ENCODE measurements at places on chromosomes 7 and 10.
A peak's percentile ranks its signal among the peaks of the same experiment; 100 is the strongest.

DNA sequence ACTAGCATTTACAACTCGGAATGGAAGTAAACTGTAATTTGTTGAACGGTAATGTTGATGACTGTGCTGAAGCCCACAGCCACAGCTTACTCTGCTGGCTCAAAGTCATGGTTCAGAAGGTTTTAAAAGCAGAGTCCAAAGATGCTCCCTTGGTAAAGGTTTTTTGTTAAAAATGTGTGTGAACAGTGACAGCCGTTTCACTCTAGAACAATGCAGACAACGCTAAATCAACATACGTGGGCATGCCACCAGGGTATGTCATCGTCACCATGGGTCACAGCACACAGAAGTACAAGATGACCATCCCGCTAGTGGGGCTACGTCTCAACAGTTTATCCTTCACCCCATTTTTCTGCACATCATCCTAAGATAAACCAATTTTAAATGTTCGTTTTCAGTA is 106.5 kb upstream of the LANCL2 start:
- DNase-seq, result no peak

DNA sequence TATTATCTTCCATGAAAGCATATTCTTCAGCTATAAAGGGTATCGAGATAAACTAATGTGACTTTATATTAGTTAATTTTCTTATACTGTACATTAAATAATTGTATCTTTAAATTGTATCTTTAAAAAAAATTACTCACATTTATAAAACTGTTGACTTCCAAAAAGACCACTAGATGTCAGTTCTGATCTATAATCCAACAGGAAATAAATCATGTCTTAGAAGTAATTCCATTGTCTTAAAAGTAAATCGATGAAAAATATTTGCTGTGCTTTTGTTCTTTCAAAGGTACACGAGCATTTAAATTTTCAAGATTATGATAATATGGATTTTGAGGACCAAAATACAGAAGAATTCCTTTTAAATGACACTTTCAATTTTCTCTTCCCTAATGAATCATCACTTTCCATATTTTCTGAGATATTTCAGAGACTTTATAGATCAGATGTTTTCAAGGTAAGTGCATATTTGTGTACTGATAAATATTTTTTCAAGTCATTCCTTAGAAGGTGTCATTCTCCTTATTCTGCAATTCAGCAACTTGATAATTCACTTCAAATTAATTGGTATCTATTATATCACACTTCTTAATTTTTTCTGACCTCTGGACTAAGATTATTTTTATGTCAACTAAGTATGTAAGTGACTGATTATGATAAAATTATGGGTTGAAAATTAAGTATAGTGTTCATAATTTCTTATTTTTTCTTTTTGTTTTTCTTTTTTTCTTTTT is 138.5 kb downstream of the CPED1 start:
- DNase-seq, result no peak

- DNase-seq, result no peak
Observed at GRCh38 chr7:47787249-47788069, 160.8 kb downstream of the PKD1L1 start.

DNA sequence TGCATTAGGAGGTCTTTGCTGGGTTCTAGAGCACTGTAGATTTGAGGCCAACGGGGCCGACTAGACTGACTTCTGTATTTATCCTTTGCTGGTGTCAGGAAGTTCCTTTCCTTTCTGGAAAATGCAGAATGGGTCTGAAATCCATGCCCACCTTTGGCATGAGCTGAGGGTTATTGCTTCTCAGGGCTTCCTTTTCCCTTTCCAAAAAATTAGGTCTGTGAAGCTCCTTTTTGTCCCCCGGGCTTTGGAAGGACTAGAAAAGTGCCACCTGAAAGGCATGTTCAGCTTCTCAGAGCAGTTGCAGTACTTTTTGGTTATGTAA is 675 bp downstream of the IL6 start:
- DNase-seq, result no peak

GRCh38 chr10:27834476-27834875 is 88.9 kb upstream of the MKX start:
- DNase-seq, result no peak

- DNase-seq, result no peak
Observed at GRCh38 chr10:45599021-45599603, 73.5 kb downstream of the ZFAND4 start.

GRCh38 chr7:98294798-98295382 is 13.4 kb downstream of the BRI3 start:
- DNase-seq, result peak; percentile 87

DNA sequence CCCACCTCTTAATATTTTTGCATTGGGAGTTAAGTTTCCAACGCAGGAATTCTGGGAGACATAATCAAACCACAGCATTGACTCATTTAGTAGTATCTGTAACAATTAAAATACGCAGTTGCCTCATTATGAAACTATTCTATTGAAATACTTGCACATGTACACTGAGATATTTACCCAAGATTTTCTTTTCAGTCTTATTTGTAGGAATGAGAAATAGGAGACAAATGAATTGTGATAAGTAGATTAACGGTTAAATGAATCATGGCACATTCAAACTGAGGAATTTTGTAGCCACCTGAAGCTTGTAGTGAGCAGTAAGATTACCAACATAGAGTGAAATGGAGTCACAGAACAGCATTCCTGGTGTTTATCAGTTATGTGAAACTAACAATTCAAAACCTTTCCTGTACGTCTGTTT is 18.1 kb downstream of the RP9 start:
- no peak for DNase-seq

DNA sequence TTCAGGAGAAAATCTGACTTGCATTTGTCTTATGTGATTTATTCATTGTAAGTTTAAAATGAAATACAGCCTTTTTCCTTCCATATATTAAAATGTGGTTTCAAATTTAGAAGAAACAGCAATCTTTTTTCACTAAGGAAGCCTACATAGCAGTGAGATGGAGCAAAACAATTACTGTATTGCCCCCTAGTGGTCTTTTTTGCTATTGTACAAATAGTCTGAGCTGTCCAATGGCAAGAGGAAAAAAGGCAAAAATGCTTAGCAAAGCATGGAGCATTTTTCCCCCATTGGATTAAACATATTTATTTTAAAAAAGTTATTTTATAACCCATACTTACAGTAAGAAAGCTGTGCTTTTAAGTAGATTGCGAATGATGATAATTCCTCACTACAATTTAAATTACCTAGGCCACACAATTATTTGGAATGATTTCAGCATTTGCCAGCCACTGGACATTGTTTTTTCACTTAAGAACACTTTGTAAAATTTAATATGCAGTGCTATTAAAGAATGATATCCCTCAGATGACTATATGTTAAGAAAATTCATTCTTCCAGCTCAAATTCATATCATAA is 119.5 kb downstream of the CPED1 start:
- DNase-seq, result no peak

GRCh38 chr10:33506391-33506790 is 171.9 kb upstream of the NRP1 start:
- DNase-seq, result no peak

- no peak for DNase-seq
Observed at GRCh38 chr7:50359995-50360925, 55.7 kb downstream of the IKZF1 start.

DNA sequence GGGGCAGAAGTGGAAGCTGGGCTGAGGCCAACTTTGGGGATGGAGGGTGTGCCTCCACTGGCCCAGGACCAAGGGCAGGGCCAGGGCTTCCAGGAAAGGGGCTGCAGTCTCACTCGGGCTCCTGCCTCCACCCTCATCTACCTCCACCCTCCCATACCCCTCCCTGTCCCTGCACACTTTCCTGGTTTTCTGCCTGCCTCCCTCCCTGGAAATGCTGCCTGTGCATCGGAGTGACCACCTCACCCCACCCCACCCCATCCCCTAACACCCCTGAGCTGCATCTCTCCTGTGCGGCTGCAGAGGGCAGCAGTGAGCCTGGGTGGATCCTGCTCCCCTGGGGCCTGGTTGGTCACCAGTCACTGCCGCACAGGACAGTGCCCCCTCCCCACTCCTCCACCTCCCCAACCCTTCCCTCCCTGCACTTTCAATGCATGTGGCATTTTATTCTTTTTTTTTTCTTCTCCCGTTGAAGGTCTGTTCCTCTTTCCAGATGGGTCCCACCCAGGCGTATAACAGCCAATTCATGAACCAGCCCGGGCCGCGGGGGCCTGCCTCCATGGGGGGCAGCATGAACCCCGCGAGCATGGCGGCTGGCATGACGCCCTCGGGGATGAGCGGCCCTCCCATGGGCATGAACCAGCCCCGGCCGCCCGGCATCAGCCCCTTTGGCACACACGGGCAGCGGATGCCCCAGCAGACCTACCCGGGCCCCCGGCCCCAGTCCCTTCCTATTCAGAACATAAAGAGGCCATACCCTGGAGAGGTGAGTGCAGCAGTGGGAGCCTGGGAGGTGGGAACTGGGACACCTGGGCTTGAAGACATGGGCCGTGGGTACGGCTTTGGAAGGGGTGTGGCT is 54.1 kb upstream of the PPIF start:
- DNase-seq, result peak; percentile 66

DNA sequence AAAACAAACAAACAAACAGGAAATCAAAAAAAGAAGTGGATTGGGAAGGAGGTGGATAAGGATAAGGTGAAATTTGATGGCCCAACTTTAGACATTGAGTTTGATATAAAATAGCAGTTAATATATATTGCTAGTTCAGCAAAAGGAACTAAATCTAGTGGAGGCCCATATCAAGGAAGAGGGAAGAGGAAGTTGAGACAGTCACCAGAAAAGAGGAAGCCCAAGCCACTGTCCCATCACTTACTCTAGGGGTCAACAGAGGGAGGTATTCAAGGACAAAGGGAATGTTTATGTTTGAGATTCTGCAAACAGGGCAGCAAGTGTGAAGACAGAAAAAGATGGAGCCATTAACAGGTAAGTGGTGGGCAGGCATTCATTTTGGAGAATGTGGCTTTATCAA is 3.7 kb downstream of the LAMTOR4 start:
- DNase-seq, result no peak

GRCh38 chr7:63046612-63047011 is 952.0 kb upstream of the ZNF722 start:
- no peak for DNase-seq

DNA sequence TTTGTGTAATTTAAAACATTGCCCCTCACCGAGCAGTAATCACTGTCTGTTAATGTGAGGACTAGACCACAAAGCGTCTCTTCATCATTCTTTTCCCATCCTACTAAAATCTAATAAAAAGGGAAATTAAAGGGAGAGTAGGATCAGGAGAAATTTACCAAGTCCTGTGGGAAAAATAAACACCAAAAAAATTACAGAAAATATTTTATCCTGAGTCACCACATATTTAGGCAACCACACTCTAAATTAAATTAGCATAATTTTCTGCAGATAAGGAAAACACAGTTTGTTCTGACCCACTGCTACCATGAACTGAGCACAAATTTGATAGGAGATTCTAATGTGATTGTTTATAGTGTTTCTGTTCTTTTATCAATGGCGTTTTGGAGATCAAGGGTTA is 49.3 kb downstream of the CCDC6 start:
- DNase-seq, result no peak

DNA sequence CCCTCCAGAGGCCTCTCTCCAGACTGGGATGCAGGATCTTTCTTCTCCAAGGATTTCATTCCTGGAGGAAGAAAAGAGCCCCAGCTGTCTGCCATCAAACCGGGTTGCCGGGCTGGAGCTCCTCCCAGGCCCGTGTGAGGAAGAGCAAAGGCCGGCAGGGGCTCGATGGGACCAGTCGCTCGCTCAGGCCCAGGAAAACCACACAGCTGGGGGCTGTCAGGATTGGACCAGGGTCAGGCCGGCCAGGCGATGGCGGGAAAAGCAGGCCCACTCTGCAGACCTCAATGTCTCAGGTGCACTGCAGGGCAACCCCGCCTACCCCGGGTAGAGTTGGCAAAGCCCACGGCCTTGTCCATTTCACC is 98.1 kb upstream of the DNAAF5 start:
- no peak for DNase-seq

DNA sequence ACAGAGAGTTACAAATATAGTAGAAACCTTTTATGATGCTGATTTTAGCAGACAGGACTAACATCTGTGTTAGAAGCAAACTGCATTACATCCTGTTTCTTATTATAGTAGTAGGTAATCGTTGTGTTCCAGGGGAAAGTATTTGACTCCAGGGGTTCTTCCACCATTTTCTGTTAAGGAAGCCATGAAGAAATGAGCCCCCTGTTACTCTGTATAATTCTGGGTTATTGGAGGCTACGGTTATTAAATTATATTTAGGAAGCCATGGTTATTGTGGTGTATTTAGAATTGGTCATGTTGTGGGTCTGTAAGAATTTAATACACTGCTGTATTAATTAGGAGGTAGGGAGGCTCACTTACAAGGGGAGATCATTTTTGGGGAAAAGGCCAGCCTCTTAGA is 175.8 kb upstream of the AGK start:
- no peak for DNase-seq

- no peak for DNase-seq
Observed at GRCh38 chr7:100017300-100017699, 1.9 kb downstream of the ZKSCAN1 start.

DNA sequence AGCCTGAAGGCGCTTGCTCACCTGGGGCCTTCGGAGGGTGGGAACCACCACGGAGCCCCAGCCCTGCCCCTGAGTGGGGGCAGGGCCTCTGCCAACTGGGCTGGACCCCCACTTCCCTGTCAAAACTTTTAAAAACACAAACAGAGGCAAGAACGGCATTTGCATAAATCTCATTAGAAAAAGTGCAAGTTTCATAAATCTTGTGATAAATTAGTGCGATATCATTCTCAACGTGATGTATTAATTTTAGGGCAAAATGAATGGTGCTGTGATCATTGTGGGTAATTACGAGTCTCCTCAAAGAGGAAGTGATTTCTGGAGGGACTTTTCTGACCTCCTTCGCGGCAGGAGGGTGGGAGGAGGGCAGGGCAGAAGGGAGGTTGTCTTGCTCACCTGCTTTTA is 98.3 kb downstream of the CDH23 start:
- DNase-seq, result peak; percentile 40

DNA sequence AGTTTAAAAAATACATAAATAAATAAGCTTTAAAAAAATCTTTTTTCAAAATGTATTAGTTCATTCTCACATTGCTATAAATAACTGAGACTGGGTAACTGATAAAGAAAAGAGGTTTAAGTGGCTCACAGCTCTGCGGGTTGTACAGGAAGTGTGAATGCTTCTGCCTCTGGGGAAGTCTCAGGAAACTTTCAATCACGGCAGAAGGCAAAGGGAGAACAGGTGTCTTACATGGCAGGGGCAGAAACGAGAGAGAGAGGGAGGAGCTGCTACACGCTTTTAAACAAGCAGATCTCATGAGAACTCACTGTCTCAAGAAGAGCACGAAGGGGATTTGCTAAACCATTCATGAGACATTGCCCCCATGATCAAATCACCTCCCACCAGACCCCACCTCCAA is 114.6 kb downstream of the DNAJC1 start:
- no peak for DNase-seq

DNA sequence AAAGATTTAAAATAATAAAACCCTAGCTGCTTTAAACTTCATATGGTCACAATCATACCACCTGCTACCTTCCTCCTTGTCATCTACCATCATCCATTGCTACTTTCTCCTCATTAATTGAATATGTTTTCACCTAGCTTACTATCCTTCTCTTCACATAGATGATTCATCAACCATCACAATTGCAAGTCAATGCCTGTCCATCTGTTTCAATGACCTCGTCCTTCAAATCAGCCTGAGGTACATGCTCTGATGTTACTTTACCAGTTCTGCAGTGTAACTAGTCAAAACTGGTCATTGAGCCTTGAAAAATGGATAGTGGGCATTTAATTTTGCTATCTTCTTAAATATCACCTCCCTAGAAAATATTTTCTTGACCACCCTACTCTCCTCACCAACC is 164.7 kb downstream of the SEMA3E start:
- DNase-seq, result no peak

GRCh38 chr7:145909991-145910513 is 206.5 kb upstream of the CNTNAP2 start:
- DNase-seq, result no peak

Data from GM12891 (cell line).